ENCODE measurements at places on chromosomes 11 and 22. TPM values are rescaled to one million over a fixed set of nuclear protein-coding genes. Genes with fewer than 3 reads are reported as not detected.

GRCh38 chr11:78646564-78647185 is 72.0 kb upstream of the NARS2 start:
- DNase-seq: no peak

GRCh38 chr11:121797496-121797895 is 318.5 kb downstream of the BLID start:
- DNase-seq: no peak

DNA sequence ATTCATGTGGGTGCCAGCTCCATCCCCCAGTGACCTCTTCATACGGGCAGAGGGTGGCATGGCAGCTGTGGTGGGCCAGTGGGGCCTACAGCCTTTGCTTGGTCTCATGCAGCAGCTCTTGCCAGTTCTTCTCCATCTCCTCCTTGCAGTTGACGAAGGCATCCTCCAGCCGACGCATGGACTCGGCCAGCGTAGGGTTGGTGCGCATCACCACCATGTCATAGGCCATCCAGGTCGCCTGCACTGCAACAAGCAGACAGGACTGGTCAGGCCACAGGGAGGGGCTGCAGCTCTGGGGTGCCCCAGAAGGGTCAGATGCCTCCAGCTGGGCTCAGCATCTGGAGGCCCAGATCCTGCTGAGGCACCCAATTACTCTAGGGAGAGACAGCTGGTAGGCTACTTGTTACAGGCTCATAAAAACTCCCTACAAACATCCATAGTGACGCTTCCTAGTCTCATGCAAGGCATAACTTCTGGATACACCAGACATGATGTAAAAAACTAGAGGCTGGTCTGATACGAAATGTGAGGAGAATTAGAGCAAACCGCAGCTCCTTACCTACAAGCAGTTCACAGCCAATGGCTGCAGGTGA is 5.6 kb downstream of the KLHDC7B start:
- no peak for DNase-seq

- DNase-seq: no peak
These were observed 29.2 kb downstream of the USP35 start for GRCh38 chr11:78217650-78218541.

DNA sequence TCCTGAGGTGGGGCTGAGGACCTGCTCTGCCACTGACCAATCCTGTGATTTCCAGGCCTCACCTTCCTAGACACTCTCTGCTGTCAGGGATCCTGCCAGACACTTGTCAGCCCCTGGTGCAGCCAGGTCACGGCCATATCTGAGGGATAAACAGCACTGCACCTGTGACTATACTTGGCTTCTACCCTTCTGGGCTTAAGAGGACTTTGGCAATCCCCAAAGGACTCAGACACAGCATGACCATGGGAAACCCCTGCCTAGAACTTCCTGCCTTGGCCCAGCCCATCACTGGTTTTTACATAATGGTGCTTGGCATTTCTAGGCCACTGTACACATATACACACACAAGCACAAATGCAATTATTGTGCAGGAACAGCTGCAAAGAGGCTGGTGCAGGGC is 11.6 kb upstream of the OLFML1 start:
- no peak for DNase-seq

DNA sequence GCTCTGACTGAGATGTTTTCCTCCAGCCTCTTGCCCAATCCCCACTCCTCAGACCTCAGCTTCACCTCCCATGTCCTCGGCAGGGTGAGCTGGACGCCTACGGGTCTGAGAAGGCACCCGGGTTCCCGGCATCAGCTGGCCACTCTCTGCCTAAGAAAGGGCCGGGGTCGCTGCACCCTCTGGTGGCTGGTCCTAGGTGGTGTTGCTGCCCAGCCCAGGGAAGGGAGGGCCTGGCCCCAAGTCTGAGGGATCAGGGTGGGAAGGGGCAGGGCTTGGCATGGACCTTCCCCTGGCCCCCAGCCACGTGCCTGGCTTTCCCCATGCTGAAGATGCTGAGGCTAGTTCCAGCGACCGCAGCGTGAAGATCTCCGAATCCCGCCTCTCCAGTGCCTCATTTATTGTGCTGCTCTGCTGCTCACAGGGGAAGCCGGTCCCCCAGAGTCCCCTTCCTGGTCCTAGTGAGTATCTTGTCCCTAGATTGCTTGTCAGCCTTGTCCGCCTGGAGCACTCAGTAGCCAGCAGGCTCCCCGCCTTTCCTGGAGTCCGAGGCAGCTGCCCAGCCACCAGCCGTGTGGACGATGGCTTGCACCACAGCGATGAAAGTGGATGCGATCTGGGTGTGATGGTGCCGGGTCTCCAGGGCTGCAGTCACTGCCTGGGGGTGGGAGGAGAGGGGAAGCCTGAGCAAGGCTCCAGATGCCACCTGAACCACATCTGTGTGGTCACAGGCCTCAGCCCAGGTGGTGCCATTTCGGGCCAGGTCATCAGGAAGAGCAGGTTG is 2.9 kb upstream of the GGT5 start:
- peak; percentile 93 for DNase-seq

DNA sequence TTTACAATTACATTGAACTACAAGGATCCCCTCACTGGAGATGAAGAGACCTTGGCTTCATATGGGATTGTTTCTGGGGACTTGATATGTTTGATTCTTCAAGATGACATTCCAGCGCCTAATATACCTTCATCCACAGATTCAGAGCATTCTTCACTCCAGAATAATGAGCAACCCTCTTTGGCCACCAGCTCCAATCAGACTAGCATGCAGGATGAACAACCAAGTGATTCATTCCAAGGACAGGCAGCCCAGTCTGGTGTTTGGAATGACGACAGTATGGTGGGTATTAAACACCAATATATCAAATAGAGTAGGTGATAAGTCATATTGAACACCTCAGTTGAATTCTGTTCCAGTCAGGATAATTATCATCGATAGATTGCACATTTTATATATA is 4.4 kb downstream of the FBXO7 start:
- no peak for DNase-seq

Gene B4GAT1
- total RNA-seq: 49.3 TPM

Gene KRTAP5-11
- total RNA-seq: not detected

GRCh38 chr22:19016081-19016766 is 80.1 kb upstream of the PRODH start:
- DNase-seq: no peak
